Activated CD4-positive, alpha-beta T cell treated with anti-CD3 and anti-CD28 coated beads, Interleukin-2, amount 10 ng/mL, durations not matched to agents 24 days and 14 days (primary cell): ENCODE measurements at places on chromosomes 7 and 10. TPM values are rescaled to one million over a fixed set of nuclear protein-coding genes. Genes with fewer than 3 reads are reported as not detected.

GRCh38 chr10:79264942-79265341 lies 82.3 kb upstream of the PPIF start:
- no peak overlapping the region for H3K27ac ChIP-seq
- DNase-seq: no peak
- H3K4me1 ChIP-seq: peaks cover 39% of the 10 kb centered on the region

PEX1 gene
- 14.4 and 14.8 TPM in 2 replicates for total RNA-seq

- no peak for DNase-seq
- H3K4me1 ChIP-seq: peaks cover 3% of the 10 kb centered on the region
- H3K4me3 ChIP-seq: no peak overlapping the region
- H3K27me3 ChIP-seq: no peaks in the 10 kb centered on the region
- no peaks in the 10 kb centered on the region for H3K36me3 ChIP-seq
Observed at GRCh38 chr7:34277016-34277802, 371.9 kb downstream of the BMPER start.

DNA sequence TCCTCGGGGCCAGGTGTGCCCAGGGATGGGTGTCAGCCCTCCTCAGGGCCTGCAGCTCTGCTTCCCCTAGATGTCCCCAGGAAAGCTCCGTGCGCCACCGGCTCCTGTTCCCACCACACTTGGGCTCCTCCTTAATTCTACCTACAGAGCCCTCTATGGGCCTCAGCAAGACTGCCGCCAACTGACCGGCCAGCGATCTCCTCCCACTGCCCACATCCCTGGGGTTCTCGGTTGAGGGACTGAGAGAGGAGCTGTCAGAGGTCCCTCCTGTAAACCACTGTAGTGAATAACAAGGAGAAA lies 5.3 kb upstream of the LDB3 start:
- no peaks in the 10 kb centered on the region for H3K36me3 ChIP-seq
- no peak for DNase-seq
- H3K27me3 ChIP-seq: no peaks in the 10 kb centered on the region
- H3K4me3 ChIP-seq: no peak overlapping the region
- no peaks in the 10 kb centered on the region for H3K4me1 ChIP-seq

ZNF467 gene
- 0.21 TPM in 1 of 2 replicates, not detected in the other for total RNA-seq

- DNase-seq: peak; percentile 50
- no peak overlapping the region for H3K4me3 ChIP-seq
- no peak overlapping the region for H3K27ac ChIP-seq
Observed at GRCh38 chr10:23192712-23193434, 761 bp downstream of the PTF1A start.

DNA sequence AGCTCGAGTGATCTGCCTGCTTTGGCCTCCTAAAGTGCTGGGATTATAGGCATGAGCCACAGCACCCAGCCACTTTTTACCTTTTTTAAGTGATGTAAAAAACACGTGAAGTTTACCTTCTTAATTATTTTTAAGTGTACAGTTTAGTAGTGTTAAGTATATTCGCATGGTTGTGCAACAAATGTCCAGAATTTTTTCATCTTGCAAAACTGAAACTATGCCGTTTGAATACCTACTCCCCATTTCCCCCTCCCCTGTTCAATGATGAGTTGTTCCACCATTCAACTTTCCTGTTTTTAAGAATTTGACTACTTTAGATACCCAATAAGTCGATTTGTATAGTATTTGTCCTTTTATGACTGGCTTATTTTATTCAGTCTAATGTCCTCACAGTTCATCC lies 10.9 kb downstream of the NRBF2 start:
- H3K27ac ChIP-seq: no peak overlapping the region
- peaks cover 29% of the 10 kb centered on the region for H3K4me1 ChIP-seq
- H3K36me3 ChIP-seq: peaks cover 37% of the 10 kb centered on the region
- H3K27me3 ChIP-seq: no peaks in the 10 kb centered on the region
- H3K4me3 ChIP-seq: no peak overlapping the region
- no peak for DNase-seq

- H3K4me3 ChIP-seq: no peak overlapping the region
- H3K4me1 ChIP-seq: no peaks in the 10 kb centered on the region
- DNase-seq: no peak
Observed at GRCh38 chr7:93407239-93407638, 167.3 kb downstream of the CALCR start.

CRTAC1 gene
- total RNA-seq: not detected in 2 replicates

TRIM50 gene
- total RNA-seq: not detected in 2 replicates

GRCh38 chr10:3503299-3503698 lies 281.7 kb downstream of the KLF6 start:
- no peaks in the 10 kb centered on the region for H3K36me3 ChIP-seq
- H3K4me1 ChIP-seq: no peaks in the 10 kb centered on the region
- H3K27me3 ChIP-seq: peaks cover 26% of the 10 kb centered on the region
- no peak overlapping the region for H3K27ac ChIP-seq

- peaks cover 19% of the 10 kb centered on the region for H3K4me1 ChIP-seq
- H3K27me3 ChIP-seq: no peaks in the 10 kb centered on the region
- no peak for DNase-seq
- H3K27ac ChIP-seq: peak overlapping the region; percentile 78
Observed at GRCh38 chr10:29554660-29555059, 80.1 kb downstream of the SVIL start.

GRCh38 chr10:114911052-114911711 lies 26.8 kb upstream of the TRUB1 start:
- H3K4me1 ChIP-seq: peaks cover 17% of the 10 kb centered on the region
- H3K4me3 ChIP-seq: no peak overlapping the region
- peak overlapping the region; percentile 14 for H3K27ac ChIP-seq
- DNase-seq: no peak

DNA sequence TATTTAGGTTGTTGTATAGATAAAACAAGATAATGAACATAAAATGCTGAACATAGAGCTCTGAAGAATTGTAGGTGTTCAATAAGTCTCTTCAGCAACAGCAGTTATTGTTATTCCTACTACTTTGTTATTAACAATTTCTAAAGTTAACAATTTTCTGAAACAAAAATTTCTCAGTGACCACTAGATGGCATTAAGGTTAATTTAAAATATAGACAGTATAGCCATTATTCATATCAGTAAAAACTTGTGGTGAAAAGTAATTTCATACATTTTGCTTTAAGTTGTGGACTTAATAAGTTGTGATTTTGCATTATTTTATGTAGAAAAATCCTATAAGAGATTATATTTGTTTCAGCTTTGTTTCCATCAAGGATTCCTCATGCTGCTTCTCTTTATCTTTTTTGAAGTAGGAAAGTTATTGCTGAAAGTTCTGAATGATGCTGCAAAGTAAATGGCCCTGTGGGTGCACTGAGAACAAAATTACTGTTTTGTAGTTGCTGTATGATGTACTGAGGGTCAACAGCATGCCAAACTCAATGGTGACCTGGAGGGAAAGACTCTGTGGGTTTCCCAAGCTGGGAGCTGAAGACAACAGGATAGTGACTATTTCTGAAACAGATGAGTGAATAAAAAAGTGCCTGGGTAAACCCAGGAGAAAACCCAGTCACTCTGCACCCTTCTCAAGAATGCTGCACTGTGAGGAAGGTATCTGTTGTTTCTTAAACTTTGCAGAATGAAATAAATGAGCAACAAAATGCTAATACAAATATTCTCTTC lies 253.6 kb downstream of the KIF20B start:
- no peaks in the 10 kb centered on the region for H3K4me1 ChIP-seq
- H3K27ac ChIP-seq: no peak overlapping the region
- DNase-seq: no peak
- no peak overlapping the region for H3K4me3 ChIP-seq

GRCh38 chr10:65350611-65351010 lies 1575.2 kb upstream of the LRRTM3 start:
- H3K4me1 ChIP-seq: no peaks in the 10 kb centered on the region
- no peak for DNase-seq
- no peaks in the 10 kb centered on the region for H3K36me3 ChIP-seq
- H3K27ac ChIP-seq: no peak overlapping the region
- H3K4me3 ChIP-seq: no peak overlapping the region

DNA sequence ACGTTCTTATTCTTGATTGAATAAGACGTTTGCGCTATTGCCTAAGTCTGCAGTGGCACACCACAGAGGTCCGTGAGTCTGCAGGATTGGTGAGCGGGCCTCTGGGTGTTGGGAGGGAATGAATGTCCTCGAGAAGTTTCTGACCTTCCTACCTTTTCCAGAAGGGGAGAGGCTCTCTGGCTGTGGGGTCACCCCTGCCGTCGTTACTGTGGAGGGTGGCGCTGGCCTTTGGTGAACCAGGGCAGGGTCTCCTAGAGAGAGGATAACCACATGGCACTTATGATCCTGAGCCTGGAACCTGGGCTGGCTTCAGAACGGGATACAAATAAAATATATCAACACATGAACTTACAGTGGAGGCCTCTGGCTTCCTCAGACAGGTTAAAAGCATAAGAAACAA lies 13.8 kb downstream of the IL15RA start:
- no peak for DNase-seq
- H3K4me1 ChIP-seq: peaks cover 2% of the 10 kb centered on the region
- H3K27ac ChIP-seq: no peak overlapping the region
- H3K36me3 ChIP-seq: peaks cover 48% of the 10 kb centered on the region
- no peak overlapping the region for H3K4me3 ChIP-seq

GRCh38 chr10:14431868-14432267 lies 101.1 kb upstream of the FRMD4A start:
- no peaks in the 10 kb centered on the region for H3K36me3 ChIP-seq
- no peaks in the 10 kb centered on the region for H3K4me1 ChIP-seq
- H3K27ac ChIP-seq: no peak overlapping the region

DNA sequence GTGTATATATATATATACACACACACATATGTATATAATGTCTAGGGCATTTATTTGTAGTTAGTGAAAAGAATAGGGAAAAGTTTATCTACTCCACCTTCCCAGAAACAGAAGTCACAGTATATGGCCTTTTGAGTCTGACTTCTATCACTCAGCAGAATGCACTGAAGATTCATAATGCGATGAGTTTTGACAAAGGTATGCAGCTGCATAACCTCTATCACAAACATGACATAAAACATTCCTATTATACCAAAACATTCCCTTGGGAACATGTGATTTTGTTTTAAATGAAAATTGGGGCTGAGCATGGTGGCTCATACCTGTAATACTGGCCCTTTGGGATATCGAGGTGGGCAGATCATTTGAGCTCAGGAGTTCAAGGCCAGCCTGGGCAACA lies 137.3 kb upstream of the EEPD1 start:
- no peak overlapping the region for H3K27ac ChIP-seq
- no peak for DNase-seq
- no peaks in the 10 kb centered on the region for H3K36me3 ChIP-seq

GRCh38 chr7:98805956-98806838 lies 63.6 kb downstream of the TMEM130 start:
- no peak overlapping the region for H3K27ac ChIP-seq
- DNase-seq: no peak
- no peaks in the 10 kb centered on the region for H3K36me3 ChIP-seq
- H3K4me1 ChIP-seq: no peaks in the 10 kb centered on the region
- H3K4me3 ChIP-seq: no peak overlapping the region

LOXL4 gene
- not detected in 2 replicates for total RNA-seq

- H3K4me1 ChIP-seq: no peaks in the 10 kb centered on the region
- no peak overlapping the region for H3K27ac ChIP-seq
- no peak overlapping the region for H3K4me3 ChIP-seq
- DNase-seq: no peak
- no peaks in the 10 kb centered on the region for H3K36me3 ChIP-seq
Observed at GRCh38 chr7:79702116-79702515, 248.6 kb upstream of the MAGI2 start.

DNAJB9 gene
- 11.5 and 12.7 TPM in 2 replicates for total RNA-seq

DNA sequence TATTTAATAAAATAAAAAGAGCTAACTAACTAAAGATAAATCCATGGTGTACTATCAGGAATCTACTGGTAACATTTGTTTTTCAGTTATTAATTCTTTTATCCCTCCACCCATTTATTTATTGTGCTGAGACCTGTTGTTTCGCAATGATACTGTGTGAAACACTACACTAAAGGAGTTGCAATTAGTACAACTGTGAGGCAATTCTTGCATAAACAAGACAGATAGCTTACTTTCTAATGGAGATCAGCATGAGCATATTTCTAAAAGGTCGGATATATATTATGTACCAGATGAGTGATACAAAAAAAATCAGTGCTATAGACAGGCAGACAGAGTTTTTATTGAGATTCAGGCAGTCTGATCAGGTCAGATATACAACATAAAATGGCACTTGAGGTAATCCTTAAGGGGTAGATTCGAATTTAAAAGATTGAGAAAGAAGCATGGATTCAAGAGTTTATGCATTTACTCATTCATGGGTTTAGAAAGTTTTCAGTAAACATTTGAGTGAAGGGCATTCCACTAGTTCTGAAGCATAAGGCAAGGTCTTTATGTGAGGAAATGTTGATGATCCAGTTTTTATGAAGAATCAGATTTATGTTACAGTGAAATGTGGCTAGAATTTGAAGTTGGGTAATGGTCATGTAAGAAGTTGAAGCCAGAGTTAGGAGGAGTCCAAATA lies 147.6 kb downstream of the POLR1F start:
- no peak for DNase-seq
- H3K27ac ChIP-seq: no peak overlapping the region
- no peak overlapping the region for H3K4me3 ChIP-seq
- no peaks in the 10 kb centered on the region for H3K36me3 ChIP-seq
- H3K27me3 ChIP-seq: no peaks in the 10 kb centered on the region
- no peaks in the 10 kb centered on the region for H3K4me1 ChIP-seq

C10orf53 gene
- not detected in 2 replicates for total RNA-seq

AKR1B15 gene
- total RNA-seq: not detected in 2 replicates

GRCh38 chr7:30038196-30038980 lies 10.2 kb downstream of the PLEKHA8 start:
- no peak overlapping the region for H3K27ac ChIP-seq
- H3K4me1 ChIP-seq: peaks cover 7% of the 10 kb centered on the region
- no peak for DNase-seq
- H3K27me3 ChIP-seq: no peaks in the 10 kb centered on the region

GRCh38 chr10:4347397-4347796 lies 478.6 kb upstream of the AKR1E2 start:
- H3K36me3 ChIP-seq: no peaks in the 10 kb centered on the region
- DNase-seq: no peak
- no peak overlapping the region for H3K27ac ChIP-seq
- no peak overlapping the region for H3K4me3 ChIP-seq

DNA sequence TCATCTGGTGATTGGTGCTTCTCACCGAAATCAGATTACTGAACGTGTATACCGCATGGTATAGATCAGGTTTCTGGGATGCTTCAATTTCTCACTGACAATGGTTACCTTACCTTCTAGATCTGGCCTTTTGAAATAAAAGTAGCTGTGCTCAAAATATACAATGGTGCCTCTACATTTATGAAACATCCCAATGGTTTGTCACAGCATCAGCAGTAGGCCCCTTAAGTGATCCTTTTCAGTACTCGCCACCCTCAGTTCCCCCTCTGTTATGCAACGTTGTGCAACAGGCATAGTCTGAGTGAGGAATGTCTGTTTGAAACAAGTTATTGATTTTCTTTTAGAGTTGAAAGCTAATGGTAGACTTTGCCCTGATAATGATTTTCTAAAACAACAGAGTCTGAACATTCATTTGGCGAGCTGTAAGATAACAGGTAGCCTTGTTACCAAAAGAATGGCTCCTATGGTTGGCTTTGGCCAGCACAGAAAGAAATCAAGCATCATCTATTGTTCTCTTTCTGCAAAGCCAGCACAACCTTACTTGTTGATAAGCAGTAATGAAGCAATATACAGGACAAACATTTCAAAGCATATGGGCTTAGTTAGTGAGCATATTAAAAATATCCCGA lies 693.9 kb downstream of the PARD3 start:
- no peaks in the 10 kb centered on the region for H3K27me3 ChIP-seq
- peak overlapping the region; percentile 70 for H3K27ac ChIP-seq
- DNase-seq: no peak
- peak overlapping the region; percentile 56 for H3K4me3 ChIP-seq
- H3K4me1 ChIP-seq: peaks cover 24% of the 10 kb centered on the region
